ENCODE measurements at places on chromosomes 11 and 22.

DNA sequence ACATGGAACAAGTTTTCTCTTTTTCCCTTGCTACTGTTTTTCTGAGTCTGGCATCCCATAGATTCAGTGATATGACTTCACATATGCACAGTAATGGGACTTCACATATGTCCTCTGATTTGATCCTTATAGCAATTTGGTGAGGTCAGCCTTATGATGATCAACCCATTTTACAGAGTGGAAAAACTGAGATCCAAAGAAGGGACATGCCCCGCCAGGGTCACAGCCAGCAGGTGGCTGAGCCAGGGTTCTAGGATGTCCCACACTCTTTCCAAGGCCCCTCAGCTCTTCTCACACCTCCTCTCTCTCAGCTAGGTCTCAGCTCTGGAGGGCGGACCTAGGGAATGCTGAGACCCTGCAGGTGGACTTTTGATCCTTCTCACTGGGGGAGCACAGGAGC, 44.3 kb upstream of the CD82 start:
- DNase-seq = no peak

- no peak for DNase-seq
These were observed 64.8 kb downstream of the TENM4 start for GRCh38 chr11:79375818-79376550.

- DNase-seq = no peak
These were observed 10.1 kb downstream of the SLC5A4 start for GRCh38 chr22:32245042-32245441.

GRCh38 chr22:33687464-33687863, 232.8 kb downstream of the LARGE1 start:
- DNase-seq = no peak

DNA sequence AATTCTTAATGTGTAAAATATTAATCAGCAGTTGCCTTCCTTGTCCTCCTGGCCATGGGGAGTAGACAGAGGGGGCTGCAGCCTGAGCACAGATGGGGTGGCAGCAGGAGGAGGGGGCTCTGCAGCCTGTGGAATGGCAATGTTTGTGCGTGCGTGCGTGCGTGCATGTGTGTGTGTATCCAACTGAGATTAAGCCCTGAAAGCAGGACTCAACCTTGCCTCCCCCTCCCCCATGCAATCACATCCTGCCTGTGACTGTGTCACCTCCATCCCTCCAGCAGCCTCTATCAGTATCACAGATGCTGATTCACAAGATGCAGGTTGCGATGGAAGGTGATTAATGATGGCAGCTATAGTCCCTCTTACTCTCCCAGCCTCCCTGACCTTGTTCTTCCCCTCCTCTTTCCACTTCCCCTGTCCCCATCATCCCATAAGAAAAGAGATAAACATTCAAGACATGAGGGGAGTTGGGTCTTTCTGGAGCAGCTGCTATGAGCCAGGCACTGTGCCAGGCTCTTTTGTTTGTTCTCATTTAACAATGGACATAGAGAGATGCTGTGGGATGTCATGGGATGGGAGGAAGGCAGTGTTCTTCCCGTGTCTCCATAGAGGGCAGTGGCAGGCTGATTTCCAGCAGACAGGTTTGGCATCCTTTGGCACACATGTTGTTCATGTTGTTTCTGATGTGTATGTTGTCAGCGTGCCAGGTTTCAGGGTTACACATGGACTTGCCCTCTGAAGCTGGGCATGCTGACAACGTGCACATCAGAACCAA, 43.8 kb upstream of the NECTIN1 start:
- no peak for DNase-seq

DNA sequence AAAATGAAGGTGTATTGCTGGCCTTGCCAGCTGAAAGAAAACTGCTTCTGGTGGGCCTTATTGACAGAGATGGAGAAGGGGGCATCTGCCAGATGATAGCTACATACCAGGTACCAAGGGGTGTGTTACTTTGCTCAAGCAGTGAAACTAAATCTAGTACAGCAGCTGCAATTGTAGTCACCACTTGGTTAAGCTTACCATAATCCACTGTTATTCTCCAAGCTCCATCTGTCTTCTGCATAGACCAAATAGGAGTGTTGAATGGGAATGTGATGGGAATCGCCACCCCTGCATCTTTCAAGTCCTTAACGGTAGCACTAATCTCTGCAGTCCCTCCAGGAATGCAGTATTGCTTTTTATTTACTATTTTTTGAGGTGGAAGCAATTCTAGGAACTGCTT, 45.8 kb upstream of the LIN7C start:
- no peak for DNase-seq

DNA sequence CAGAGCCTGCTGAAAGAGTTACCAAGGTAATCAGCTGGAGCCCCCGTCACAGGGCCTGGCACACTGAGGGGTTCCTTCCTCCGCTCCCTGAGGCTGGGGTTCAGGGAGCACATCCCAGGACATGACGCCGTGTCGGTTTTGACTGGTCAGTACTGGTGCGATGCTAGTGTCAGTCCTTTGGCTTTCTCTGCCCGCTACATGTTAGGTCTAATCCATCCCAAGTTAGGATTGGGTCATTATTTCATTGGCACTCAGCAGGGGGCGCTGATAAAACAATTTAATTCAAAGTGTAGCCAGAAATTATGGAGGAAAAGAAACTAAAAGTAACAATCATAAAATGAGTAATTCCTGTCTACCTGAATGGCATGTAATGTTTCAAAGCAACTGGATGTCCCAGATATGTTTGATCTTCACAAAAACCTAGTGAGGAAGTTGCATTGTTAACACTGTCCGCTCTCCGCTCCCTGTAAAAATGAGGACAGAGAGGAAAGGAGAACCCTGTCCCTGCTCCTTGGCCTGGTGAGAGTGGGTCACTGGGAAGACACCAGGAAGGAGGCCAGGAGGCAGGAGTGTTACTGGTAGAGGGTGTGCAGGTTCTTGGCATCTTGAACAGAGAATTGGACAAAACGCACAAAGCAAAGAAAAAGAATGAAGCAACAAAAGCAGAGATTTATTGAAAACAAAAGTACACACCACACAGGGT, 27.1 kb downstream of the TSKU start:
- DNase-seq = peak; percentile 68

- DNase-seq = no peak
These were observed 32.3 kb downstream of the OR10A6 start for GRCh38 chr11:7898666-7899283.

DNA sequence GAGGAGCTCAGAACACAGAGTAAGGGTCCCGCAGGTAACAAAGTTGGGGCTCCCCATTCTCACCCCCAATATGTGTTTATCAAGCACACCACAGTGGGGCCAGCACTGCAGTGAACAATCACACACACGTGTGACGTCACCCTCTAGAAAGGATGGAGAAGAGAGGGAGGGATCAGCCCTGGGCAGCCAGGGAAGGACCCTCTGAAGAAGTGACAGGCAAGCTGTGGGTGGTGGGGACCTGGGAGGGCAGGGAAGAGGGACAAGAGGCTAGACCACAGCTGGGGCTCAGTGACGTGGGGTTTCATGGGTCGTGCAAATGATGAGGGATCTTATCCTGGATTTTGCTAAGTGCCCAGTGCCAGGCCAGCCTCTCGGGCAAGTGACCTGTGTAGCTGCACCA, 28.7 kb upstream of the MYEOV start:
- DNase-seq = no peak

- DNase-seq = no peak
These were observed 24.2 kb upstream of the ST3GAL4 start for GRCh38 chr11:126331286-126331685.

- no peak for DNase-seq
These were observed 1.3 kb upstream of the PVALB start for GRCh38 chr22:36818010-36818642.

- DNase-seq = peak; percentile 58
These were observed 114.1 kb downstream of the MICAL2 start for GRCh38 chr11:12224537-12224893.

GRCh38 chr22:33302549-33302948, 244.4 kb upstream of the SYN3 start:
- DNase-seq = no peak

DNA sequence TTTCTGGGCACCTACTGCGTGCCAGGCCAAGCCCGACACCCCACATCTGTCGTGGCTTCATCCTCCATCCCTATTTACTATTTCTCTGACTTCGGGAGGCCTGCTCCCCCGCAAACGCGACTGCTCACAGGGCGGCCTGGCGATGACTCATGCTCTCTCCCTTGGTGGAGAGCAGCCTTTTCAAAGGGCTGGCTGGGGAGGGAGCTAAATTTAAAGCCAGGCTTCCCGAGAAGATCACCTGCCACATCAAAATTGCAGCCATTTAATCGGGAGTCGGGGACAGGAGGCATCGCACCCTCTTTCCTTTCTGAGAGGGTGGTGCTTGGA, 24.9 kb upstream of the SHISAL1 start:
- DNase-seq = peak; percentile 85

DNA sequence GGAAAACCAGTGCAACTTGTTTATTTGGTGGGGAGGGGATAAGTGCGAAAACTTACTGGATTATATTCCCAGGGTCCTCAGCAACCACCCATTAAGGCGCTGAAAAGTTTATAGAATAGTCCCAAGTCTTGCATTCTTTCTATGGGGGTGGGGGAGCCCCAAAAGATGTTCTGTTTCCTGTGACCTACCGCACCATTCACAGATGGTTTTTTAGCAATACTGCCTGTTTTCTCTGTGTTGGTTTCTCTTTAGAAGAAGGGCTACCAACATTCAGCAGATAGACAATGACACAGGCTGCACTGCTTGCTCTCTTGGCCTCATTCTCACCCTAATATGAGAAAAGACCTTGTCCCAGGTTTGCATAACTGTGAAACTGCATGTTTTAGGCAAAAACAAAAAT, 86.5 kb downstream of the FAM76B start:
- no peak for DNase-seq

GRCh38 chr22:37557321-37558001, 2.8 kb upstream of the CDC42EP1 start:
- DNase-seq = no peak

- DNase-seq = no peak
These were observed 65.0 kb upstream of the SYT9 start for GRCh38 chr11:7186676-7187075.

- DNase-seq = no peak
These were observed 465.1 kb downstream of the MN1 start for GRCh38 chr22:27336151-27337090.
